Foreskin fibroblast (primary cell): ENCODE measurements at places on chromosomes 3 and 15.

DNA sequence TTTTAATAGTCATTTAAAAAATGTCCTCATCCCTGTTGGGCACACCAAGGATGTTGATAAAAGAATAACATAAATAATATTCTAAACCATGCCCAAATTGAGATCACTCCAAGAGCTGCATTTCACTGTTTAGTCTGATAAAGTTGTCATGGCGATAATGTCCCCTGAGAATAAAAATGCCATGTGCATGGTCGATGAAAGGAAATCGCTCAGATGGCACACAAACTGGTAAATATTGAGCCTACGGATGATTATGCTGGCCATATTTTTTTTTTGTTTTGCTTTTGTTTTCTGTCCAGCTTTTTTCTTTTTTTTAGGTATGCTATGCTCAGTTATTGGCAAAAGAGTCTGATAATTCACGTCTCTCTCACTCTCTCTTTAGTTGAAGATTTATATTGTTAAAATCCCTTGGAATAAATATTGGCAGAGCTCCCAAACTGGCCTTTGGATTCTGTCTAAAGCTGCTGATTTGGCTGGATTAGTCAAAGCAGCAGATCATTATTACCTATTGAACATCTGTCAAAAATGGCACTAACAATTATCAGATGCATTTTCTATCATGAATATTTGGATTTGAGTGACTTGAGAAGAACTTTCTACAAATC is 643.8 kb downstream of the SQOR start:
- DNase-seq, result no peak

DNA sequence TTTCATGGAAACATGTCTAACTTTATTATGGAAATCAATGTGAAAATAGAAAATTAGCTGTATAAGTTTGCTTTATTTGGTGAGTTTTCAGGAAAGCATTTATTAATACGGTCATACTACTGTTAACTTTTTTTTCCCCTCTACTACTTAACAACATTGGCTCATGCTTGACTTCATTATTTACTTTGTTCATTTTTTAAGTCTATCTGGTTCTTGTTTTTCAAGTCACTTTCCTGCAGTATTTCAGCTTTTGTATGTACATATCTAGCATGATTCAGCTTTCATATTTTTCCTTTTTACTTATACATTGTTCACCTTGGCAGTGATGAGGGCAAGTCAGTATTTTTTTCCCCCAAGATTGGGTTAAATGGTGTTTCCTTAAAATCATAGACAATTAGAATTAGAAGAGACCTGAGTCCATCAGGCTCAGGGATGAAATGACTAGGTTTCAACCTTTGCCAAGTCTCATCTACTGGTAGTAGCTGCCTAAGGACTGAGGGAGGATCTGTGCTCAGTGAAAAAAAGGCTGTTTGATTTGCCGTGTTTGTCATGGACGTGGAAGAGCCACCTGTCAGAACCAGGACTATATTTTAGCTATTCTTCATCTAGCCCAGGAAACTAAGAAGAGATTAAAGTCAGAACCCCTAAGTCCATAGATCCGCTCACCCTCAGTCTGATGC is 15.4 kb downstream of the TMOD3 start:
- no peak for DNase-seq

GRCh38 chr3:169475576-169475975 is 187.9 kb downstream of the MECOM start:
- DNase-seq, result no peak

- DNase-seq, result no peak
Measured at GRCh38 chr15:85568261-85568808, 187.9 kb downstream of the AKAP13 start.

DNA sequence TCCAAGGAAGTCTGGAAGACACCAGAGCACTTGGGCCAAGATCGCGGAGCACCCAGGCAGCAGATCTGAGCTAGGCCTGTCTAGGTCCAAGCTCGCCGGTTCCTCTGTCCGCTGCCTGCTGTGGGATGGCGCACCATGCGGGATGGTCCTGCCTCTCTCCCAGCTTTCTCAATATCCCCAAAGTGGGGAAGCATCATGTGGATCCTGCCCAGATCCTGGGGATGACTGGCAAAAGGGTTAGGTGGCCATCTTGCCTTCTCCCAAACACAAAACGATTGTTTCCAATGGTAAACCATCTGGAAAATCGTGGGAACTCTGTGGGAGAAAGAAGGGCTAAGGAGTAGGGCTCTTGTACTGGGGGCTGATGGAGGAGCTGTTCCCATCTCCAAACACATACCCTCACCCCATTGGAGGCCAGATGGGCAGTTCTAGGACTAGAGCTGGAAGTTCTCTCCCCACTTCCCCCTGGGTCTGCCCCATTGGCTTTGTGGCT is 8.9 kb downstream of the PRKCD start:
- DNase-seq, result no peak

DNA sequence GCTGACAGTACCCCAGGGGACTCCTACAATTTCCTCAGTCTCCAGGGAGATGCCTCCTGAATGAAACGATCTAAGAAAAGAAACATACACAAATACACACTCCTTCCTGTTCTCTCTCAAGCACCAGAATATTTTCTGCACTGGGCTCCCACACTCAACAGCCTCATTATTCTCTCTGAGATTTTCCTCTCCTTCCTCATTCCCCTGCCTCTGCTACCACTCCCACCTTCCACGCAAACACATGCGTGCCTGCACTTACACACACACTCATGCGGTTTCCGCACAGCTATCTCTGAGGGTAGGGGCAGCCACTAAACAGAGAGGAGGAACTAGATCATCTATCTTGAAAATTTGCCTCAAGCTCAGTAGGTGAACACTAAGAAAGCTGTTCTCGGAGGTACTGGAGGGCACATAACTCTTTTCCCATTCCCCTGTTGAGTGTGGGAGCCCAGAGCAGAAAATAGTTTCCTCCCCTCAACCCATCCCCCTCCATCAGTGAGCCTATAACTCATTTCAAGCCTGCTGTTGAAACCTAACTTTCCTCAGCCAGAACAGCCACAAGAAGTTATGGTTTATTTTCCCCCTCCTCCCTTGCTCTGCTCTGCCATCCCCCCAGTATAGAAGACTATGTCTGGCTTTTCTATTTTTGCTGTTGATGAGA is 30.5 kb upstream of the TIPARP start:
- DNase-seq, result no peak
